ENCODE measurements at places on chromosomes 13 and 19.

DNA sequence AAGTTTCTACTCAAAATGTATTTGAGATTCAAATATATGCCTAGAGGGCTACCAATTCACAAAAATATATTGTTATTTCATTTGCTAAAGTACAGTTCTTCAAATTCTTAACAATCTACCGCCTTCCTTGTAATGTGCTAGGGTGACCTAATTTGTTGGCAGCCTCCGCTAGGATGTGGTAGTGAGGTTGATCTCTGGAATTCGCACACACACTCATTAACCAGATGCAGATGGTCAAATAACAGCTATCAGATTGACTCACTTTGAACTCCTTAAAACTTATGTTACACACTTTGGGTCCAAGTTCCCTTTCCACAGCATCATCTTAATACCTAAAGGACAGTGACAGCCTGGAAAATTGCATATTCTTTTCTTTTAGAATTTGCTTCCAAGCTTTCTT lies 367.3 kb downstream of the DCT start:
- DNase-seq, result no peak

DNA sequence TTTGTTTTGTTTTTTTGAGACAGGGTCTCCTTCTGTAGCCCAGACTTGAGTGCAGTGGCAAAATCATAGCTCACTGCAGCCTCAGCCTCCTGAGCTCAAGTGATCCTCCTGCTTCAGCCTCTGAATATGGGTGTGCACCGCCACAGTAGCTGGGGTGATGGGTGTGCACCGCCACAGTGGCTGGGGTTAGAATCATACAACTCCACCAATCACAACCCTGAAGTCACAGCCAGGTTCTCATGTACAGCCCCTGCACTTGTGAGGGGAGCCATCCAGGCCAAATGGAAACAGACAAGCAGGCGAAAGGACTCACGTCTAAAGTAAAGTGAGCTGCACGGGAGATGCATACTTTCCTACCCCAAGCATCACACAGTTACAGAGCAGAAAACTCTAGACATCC lies 63.1 kb upstream of the RANBP3 start:
- no peak for DNase-seq

DNA sequence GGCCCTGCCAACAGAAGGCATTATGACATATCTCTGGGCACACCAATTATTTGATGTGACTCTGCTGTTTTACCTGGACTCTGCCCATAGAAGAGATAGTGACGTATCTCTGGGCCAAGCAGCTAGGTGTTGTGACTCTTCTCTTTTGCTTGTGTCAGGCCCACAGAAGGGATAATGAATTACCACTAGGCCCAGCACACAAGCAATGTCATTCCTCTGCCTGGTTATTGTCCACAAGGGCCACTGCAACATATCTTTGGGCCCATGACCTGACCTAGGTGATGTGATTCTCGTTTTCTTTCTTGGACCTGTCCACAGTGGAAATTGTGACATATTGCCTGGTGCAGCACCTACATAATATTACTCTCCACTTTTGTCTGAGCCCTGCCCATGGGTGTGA lies 65.1 kb upstream of the ZNF724 start:
- no peak for DNase-seq

- DNase-seq, result no peak
These were observed 938.9 kb upstream of the PRR20A start for GRCh38 chr13:56201834-56202233.

DNA sequence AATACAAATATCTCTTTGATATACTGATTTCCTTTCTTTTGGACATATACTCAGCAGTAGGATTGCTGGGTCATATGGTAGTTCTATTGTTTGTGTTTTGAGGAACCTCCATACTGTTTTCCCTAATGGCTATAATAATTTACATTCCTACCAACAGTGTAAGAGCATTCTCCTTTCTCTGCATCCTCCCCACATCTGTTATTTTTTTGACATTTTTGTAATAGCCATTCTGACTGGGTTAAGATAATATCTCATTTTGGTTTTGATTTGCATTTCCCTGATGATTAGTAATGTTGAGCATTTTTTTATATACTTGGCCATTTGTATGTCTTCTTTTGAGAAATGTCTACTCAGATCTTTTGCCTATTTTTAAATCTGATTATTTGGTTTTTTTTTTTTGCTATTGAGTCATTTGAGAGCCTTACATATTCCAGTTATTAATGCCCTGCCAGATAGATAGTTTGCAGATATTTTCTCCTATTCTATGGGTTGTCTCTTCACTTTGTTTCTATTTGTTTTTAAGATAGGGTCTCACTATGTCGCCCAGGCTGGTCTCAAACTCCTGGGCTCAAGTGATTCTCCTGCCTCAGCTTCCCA lies 95.7 kb downstream of the FNDC3A start:
- DNase-seq, result no peak

DNA sequence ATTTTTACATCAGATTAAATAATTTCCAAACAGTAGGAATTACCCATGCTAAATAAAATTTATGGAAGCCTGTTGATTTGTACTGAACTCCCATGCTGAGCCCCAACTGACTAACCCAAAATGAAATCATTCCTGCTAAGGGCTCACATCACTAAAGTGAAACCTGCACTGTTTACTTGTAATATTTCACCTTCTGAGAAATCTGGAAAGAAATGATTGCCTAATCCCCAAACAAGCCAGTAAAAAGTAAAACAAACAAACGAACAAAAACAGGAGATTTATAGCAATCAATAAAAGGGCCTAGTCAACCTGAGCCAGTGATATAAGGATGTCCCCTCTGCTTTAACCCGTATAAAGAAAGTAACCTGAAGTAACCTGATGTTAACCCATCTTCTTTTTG lies 1599.8 kb downstream of the OLFM4 start:
- no peak for DNase-seq

- DNase-seq, result no peak
These were observed 376.9 kb upstream of the SPRY2 start for GRCh38 chr13:80717776-80718175.

DNA sequence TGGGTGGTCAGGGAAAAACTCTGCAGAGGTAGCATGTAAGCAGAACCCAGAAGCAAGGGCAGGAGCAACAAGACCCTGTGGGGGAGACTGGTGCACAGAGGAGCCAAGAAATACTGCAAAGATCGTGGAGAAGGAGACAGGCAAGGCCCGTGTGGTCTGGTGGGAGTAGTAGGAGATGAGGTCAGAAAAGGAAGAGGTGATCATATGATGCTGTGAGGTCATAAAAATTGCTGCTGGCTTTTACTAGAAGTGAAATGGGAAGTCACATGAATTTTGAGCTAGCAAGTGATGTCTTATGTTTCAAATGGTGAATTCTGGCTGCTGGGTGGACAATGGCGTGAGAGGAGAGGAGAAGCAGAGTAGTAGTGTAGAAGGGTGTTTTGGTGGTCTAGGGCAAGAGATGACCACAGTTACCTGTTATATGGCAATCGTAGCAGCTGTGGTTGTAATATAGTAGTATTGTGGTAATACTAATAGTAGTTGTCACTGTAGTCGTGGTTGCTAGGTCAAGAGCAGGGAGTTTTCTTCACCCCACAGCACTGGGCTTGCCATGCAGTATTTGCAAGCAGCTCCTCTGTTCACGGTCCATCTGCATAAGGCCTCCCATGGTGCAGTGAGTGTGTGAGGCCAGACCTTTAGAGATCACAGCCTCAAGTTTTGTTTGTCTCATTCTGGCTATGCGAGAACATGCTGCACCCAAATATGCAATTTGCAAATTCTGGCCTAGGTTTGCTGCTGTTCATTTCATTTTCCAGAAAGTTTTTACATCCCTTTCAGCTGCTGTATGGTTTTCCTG lies 205.0 kb downstream of the TSHZ3 start:
- DNase-seq, result no peak

DNA sequence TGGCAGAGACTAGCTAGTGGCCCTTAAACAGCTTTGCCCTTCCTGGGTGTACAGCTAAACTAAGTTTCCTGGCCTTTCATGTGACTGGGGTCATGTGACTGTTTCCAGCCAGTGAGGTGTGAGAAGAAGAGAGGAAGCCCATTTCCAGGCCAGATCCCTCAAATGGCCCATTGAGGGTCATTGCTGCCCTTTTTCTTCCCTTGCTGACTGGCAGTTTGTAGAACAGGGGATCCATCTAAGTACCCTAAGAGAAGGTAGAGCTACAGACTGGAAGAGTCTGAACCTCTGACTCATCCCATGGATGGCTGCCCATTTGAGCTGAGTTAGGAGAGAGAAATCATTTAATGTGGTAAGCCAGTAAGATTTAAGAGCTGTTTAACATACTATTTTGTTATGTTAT lies 2.8 kb downstream of the SWSAP1 start:
- DNase-seq, result no peak

DNA sequence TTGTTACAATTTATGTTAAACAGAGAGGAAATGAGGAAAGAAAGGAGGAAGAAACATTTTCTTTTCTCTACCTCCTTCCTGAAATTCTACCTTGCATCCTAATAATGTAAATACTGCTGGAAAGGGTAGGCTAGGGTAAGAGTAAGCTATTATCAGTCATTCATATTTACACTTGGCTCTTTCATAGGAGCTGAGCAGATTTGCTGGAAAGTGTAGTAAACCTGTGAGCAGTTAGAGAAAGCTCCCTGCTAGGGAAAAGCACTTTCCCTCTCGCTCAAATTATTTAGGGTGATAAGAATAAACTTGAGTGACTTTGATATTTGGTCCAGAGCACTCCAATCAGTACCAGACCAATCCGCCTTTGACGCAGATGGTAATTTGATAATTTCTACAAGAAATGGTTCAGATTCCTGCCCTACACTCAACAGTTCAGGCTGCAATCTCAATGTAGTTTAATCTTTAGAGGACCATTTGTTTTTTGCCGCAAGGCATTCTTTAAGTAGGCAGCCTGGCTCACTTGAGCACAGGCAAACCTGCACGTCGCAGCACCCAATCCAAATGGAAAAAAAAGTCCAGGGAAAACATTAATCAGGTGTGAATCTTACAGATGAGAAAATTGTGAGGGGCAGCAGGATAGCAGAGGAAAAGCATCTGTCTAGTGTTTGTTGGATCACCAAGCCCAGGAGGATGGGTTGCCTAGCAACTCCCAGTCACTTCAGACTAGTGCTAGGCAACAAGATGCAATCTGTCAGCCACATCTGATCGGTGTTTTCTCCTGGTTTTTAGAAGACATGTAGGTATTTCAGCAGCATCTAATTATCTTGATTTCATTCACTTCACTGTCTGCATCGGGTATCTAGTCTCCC lies 68.6 kb upstream of the KL start:
- DNase-seq, result no peak

- DNase-seq, result no peak
These were observed 21.5 kb downstream of the LIG4 start for GRCh38 chr13:108193806-108194205.

- DNase-seq, result no peak
These were observed 21.8 kb downstream of the ARRDC2 start for GRCh38 chr19:18029617-18030338.

- peak; percentile 33 for DNase-seq
These were observed 9.4 kb upstream of the CEACAM16 start for GRCh38 chr19:44689290-44690130.

DNA sequence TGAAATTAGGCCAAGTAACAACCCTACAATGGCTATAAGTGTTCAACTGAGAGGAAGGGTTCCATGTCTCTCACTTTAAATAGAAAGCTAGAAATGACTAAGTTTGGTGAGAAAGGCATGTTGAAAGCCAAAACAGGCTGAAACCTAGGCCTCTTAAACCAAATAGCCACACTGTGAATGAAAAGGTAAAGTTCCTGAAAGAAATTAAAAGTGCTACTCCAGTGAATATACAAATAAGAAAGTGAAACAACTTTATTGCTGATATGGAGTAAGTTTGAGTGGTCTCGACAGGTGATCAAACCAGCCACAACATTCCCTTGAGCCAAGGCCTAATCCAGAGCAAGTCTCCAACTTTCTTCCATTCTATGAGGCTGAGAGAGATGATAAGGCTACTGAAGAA lies 209.6 kb downstream of the KLF12 start:
- DNase-seq, result no peak

- DNase-seq, result peak; percentile 20
These were observed 404 bp downstream of the C19orf44 start for GRCh38 chr19:16496613-16496983.

DNA sequence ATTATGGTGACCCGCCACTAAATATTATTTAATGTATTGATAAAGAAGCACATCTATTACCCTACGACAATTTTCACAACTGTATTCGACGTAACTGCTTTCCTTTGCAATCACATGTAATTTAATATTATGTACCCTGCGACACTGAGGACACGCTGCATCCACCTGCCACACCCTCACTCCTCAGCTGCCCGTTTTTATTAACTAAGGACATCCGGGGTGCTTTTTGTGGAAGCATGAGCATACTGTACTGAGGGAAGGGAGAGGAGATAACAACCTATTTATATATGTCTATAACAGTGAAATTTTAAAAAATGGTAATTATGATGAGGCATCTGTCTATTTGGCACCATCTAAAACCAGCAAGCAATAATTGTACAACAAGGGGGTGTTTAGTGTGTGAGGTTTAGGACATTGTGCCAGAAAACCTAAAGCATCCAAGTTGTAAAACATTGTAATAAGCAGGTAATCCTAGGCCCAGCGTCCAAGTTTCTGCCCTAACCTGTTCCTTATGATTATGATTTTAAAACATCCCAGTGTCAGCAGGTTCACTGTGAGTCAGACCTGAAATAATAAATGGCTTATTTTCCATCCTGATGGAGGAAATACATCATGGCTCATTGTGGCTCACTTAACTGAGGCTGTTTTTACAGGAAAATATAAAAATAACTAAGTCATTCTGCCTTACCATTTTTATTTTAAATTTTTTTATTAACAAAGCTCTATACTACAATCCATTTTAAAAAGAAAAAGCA lies 56.3 kb downstream of the FOXO1 start:
- DNase-seq, result no peak

DNA sequence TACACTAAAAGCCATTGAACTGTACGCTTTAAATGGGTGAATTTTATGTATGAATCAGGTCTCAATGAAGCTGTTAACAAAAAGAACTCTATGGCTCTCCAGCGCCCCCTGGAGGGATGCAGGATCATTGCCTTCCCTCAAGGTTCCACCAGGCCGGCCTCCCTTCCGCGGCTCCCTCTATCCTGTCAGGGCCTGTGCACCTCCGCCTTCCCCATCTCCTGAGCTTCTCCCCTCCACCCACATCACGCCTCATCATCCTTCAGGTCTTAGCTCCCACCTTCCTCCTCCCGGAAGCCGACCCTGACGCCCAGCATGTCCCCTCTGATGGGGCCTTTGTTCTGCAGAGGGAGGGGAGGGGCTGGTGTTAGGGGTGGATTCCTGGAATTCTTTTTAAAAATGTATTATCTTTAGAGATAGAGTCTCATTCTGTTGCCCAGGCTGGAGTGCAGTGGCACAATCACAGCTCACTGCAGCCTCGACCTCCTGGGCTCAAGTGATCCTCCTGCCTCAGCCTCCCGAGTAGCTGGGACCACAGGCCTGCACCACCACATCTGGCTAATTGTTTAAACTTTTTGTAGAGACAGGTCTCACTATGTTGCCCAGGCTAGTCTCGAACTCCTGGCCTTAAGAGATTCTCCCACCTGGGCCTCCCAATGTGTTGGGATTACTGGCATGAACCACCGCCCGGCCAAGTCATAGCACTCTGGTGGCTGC lies 27.7 kb downstream of the MEIS3 start:
- no peak for DNase-seq

DNA sequence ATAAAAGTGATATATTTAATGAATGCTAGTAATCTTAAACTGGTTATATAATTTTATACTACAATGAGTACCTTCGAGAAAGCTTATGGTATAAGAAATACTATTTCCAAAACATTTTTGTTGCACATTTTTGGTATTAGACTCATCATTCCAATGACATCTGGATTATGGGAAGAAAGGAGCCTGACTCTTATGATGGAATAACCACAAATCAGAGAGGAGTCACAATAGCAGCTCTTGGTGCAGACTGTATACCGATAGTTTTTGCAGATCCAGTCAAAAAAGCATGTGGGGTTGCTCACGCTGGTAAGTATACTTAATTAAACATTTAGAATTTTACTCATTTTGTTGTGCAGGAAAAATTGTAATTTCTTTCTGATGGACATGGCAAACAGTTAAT lies 3.9 kb downstream of the LACC1 start:
- no peak for DNase-seq
